ENCODE measurements at places on chromosomes 6 and 20. TPM values are rescaled to one million over a fixed set of nuclear protein-coding genes. Genes with fewer than 3 reads are reported as not detected.

DNA sequence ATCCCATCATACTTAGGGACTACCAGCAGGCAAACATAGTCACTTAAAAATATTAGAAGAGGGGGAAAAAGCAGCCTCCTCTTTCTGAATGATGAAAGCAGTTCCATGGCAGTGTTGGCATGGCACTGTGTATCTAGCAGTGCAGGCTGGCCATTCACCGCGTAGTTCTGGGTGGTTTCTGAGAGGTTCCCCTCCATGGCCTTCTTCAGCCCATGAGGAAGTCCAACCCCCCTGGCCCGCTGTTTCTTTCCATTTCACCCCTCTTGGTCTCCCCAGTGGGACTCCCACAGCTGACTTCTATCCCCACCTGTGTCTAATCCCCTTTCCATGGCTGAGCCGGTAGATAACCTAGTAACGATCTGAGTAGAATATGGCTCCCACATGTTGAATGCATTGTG, 17.0 kb downstream of the PPARD start:
- no peak for DNase-seq

DNA sequence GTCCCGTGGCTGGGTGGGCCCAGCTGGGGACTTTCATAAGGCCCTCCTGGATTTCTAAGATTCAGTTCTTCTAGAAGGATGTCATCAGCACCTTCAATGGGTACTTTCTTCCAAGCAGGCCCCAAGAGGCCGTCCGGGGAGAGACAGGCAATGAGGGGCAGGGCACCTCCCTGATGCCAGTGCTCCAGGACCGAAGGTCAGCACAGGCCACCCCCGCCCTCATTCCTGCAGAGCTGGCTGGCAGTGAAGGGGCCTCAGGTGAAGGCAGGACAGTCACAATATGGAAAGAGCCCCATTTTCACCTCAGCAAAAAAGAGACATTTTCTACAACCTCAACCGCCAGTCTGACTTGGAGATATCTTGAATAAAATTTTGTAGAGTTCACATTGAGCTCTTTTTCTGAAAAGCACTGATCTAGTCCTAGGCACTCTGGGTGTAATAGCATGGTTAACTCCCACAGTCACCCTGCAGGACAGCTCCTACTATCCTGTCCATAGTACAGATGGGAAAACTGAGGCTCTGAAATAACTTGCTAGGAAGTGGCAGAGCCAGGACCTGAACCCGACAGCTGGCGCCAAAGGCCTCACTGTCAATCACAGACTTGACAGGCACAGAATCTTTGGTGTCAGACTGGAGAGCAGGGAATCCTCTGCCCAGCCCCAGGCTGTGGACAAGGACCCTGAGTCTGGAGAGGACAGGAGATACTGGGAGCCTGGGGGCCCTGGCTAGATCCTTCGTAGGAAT, 50.3 kb downstream of the RRBP1 start:
- no peak for DNase-seq

DNA sequence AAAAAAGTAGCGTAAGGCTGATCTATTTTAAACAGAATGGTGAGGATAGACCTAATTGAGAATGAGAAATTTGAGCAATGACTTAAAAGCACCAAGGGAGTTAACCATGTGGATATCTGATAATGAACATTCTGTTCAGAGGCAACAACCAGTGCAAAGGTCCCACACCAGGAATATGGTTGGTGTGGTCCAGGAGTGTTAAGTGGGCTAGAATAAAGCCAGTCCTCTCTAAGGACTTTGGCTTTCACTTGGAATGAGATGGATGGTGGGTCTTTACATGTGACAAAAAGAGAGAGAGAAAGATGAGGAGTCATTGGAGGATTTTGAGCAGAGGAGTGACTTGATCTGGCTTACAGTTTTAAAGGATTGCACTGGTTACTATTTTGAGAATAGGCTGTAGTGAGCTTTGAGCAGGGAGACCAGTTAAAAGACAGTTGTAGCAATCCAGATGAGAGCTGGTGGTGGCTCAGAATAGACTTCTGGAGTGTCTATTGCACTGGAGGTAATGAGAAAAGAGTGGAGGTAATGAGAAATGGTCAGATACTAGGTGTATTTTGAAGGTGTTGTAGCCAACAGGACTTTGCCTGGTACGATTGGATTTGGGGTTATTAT, 89.8 kb downstream of the SCAF8 start:
- no peak for DNase-seq

GRCh38 chr6:147204843-147205311, 660 bp downstream of the STXBP5 start:
- DNase-seq, result no peak

DNA sequence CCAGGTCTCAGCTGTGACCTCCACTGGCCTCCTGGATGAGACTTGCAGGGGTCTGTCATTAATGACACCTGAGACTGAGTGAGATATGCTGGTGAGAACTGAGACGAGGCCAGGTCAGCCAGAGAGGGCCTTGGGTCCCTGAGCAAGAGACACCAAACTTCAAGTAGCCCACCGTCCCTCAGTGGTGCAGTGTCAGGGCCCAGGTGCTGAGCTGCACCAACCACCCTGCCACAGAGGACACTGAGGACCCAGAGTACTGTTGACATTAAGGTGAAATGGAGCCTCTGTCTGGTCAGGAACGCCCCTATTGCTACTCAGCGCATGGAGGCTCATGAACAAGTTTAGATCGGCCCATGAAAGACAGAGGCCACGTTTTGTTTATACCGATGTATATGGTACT, 64.1 kb upstream of the SCP2D1 start:
- no peak for DNase-seq

GRCh38 chr6:163132050-163132750, 282.3 kb upstream of the QKI start:
- no peak for DNase-seq

- no peak for DNase-seq
Observed at GRCh38 chr6:170041526-170041925, 249.4 kb downstream of the DLL1 start.

GRCh38 chr20:63635431-63636141, 8.7 kb upstream of the GMEB2 start:
- no peak for DNase-seq

DNA sequence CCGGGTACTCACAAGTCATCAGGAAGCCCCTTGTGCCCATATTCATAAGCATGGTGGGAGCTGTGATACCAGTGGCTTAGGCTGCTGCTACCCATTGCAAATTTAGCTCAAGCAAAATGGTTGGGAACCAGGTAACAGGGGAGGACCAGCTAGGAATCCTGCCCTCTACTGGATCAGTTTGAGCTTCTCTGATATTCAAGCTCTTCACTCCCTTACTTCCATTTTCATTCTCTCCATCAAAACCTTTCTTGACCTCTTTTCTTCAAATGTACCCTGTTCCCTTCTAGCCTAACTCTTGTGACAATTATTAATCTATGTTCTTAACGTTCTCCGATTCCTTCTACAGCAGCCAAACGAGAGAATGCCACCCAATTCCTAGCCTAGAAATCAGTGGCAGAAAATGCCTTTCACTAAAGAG, 9.7 kb downstream of the NOL7 start:
- no peak for DNase-seq

DNA sequence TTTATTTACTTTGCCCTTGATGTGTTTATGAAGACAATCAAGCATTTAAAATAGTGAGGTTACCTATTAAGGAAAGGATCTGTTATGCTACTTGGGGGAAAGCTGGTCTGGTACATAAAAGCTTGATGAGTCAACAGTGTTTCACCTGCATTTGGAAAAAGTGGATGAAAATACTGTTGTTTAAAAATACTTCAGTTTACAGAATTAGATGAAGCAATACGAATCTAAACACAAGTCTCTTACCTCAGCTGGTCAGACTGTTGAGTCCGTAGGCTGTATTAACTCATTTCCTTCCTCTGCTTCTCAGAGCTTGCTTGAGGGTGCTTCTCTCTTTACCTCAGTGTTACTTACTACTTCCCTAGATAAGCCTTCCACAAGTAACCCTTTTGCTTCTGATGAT, 36.1 kb downstream of the NKX2-4 start:
- no peak for DNase-seq

DNA sequence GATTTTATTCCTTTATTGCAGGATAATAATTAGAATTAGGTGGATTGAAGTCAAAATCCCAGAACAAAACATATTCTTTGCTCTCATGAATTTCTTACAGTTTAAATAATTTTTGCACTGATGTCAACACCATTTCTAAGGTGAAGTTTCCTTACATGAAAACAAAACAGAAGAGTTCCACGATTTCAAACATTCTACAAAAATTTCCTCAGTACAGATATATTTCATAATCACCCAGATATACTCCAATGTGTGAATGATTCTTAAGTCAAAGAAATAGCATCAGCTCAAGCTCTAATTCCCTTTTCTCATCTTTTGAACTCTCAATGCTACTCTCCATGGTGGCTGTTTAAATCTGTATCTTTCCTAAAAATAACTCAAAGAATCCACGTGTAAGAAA, 39.5 kb upstream of the THBS2 start:
- DNase-seq, result no peak

DNA sequence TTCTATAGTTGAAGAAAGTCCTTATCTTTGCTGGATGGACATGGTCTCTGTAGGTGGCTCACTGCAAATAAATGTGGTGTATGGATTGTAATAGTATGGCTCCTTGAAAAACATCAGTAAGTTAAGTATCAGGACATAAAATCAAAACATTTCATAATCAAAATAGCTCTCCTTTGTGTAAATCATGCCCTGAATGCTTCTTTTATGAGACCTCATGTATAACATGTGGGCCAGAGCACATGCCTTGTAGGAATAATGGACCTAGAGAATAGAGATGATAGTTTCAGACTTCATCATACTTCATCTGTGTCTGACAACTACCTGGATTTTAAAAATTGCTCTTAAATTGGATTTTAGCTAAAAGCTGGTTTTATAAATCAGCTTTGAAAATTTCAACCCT, 159.9 kb downstream of the ASCC3 start:
- DNase-seq, result no peak

- no peak for DNase-seq
Observed at GRCh38 chr20:44695674-44696300, 19.4 kb upstream of the CCN5 start.

GRCh38 chr6:90537723-90538258, 49.1 kb downstream of the MAP3K7 start:
- no peak for DNase-seq

DNA sequence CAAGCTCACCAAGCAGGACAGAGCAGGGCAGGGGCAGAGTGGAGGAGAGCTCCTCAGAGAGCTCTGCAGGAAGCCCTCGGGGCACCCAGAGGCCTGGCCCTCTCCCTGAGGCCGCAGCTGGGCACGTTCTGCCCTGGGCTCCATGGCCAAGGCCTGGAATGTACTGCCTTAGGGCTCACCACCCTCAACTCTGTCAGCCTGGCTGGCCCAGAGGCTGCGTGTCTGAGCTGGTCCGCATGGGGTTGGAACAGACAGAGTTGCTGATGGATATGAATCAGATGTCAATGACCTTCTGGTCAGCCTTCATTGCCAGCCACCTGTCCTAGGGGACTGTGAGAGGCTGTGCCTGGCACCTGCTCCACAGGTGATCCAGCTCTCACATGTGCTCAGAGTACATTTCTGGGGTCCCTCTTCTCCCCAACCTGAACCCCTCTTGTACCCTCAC, 33.2 kb upstream of the PCMTD2 start:
- no peak for DNase-seq

DNA sequence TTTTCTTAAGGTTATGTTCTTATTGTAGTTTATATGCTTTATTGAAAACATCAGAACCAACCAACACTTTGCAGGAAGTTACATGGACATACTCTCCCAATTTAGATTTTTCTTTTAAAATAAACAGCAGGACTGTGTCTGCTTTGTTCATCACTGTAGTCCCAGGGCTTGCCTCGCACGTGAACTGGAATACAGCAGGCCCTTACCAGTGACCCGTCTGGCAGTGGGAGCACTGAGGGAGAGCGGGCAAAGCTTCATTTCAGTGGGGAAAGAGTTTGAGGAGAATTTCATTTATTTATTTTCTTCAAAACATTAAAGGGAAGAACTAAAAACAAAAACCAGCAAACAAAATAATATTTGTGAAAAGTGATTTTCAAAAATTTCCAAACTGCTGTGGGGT, 230.8 kb downstream of the PAX1 start:
- DNase-seq, result no peak

DNA sequence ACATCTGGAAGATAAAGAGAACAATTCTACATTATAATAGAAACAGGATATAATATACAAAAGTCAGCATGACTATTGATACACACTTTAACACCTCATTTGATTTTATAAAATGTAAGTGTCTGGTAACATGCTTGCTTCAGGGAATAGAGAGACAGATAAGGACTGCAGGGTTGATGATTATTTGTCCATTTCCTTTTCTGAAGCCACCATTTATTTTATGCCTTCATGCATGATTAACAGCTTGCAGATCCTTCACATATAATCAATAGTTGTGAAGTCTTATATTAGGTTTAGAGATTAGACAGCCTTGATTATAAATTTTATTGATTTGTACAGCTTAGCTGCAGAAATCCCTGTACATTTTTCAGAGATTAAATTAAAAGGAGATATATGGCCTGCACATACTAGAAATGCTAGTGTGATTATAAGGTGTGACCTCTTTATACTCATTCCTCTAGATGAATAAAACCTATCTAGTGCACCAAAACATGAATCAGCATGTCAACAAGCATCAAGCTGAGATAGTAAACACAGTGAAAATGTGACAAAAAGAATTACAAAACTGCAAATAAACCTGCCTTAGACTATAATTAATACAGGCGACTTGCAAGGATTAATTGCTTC, 198.8 kb upstream of the THEMIS start:
- DNase-seq, result no peak

DNA sequence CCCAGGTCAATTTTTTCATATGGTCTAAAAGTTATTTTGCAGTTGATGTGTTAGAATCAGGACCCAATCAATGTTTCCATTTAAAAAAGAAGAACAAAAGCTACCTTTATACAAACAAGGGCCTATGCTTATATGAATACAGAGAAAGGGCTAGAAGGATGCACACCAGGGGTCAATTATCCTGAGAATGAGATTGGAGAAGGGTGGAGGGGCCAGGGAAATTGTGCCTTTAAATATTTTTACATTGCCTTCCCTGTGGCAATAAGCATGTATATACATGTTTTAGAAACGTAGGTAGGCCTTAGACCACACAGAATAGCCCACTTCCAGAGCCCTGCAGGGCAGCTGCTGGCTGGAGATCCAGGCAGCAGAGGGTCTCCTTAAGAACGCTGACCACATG, 12.7 kb downstream of the EXOC2 start:
- DNase-seq, result no peak

GRCh38 chr20:33299111-33299603, 16.1 kb downstream of the BPIFB1 start:
- DNase-seq, result no peak

GRCh38 chr20:52536841-52537400, 345.3 kb upstream of the ZFP64 start:
- DNase-seq, result no peak

Gene SRF
- 12.5 TPM for total RNA-seq

Gene GRM4
- 0.69 TPM for total RNA-seq

Gene LRFN2
- 0.49 TPM for total RNA-seq

Gene THEMIS
- total RNA-seq, result 0.10 TPM

Gene OPN5
- total RNA-seq, result not detected

Gene HLA-DOA
- total RNA-seq, result 2.3 TPM

Gene GFOD1
- 14.5 TPM for total RNA-seq

Gene WFDC2
- total RNA-seq, result 0.39 TPM

Gene CCN6
- 0.39 TPM for total RNA-seq

Gene EPPIN
- not detected for total RNA-seq

Gene CST1
- not detected for total RNA-seq

Gene TCF15
- total RNA-seq, result 0.49 TPM

Gene SLC17A2
- total RNA-seq, result not detected

Gene NR2E1
- not detected for total RNA-seq

Gene RWDD1
- total RNA-seq, result 20.5 TPM

Measured in skin of body (tissue), 3 donors.